T-helper 1 cell treated with Interleukin-12 subunit alpha and Interleukin-12 subunit beta and Interleukin-4 antibody, amounts not matched to agents 30 ng/mL and 1 ng/mL, for 36 hours (primary cell): ENCODE measurements at places on chromosomes 6 and 20. TPM values are rescaled to one million over a fixed set of nuclear protein-coding genes. Genes with fewer than 3 reads are reported as not detected.

Gene OR2J3
- total RNA-seq: not detected in 2 replicates

Gene PNPLA1
- not detected in 2 replicates for total RNA-seq

Gene TCP11
- not detected in 2 replicates for total RNA-seq

Gene RNF39
- total RNA-seq: not detected in 2 replicates

Gene ARID1B
- total RNA-seq: 83.8 and 93.8 TPM in 2 replicates

Gene TGIF2
- total RNA-seq: 44.1 and 45.5 TPM in 2 replicates

Gene CD40
- 1.7 and 3.2 TPM in 2 replicates for total RNA-seq

Gene LTB
- 2,430 and 2,468 TPM in 2 replicates for total RNA-seq

Gene SYCP2
- total RNA-seq: 7.0 and 7.6 TPM in 2 replicates

Gene CTCFL
- not detected in 2 replicates for total RNA-seq

Gene GABRR1
- total RNA-seq: not detected in 2 replicates

Gene SLC17A1
- total RNA-seq: 0.15 TPM in 1 of 2 replicates, not detected in the other

Gene FAM217A
- total RNA-seq: not detected in 2 replicates

Gene DNMT3B
- 1.5 and 2.0 TPM in 2 replicates for total RNA-seq

Gene TFAP2C
- not detected in 2 replicates for total RNA-seq

Gene KCNK5
- total RNA-seq: 12.0 TPM in 2 replicates

Gene UST
- total RNA-seq: 0.10 and 0.32 TPM in 2 replicates

Gene ZNF391
- total RNA-seq: 0.54 and 0.76 TPM in 2 replicates

Gene SAMD3
- 57.6 and 58.9 TPM in 2 replicates for total RNA-seq

Gene ABHD16B
- total RNA-seq: not detected in 2 replicates
